ENCODE measurements at places on chromosomes 3 and 15.

- no peak for DNase-seq
Observed at GRCh38 chr3:152524198-152525140, 255.7 kb downstream of the MBNL1 start.

DNA sequence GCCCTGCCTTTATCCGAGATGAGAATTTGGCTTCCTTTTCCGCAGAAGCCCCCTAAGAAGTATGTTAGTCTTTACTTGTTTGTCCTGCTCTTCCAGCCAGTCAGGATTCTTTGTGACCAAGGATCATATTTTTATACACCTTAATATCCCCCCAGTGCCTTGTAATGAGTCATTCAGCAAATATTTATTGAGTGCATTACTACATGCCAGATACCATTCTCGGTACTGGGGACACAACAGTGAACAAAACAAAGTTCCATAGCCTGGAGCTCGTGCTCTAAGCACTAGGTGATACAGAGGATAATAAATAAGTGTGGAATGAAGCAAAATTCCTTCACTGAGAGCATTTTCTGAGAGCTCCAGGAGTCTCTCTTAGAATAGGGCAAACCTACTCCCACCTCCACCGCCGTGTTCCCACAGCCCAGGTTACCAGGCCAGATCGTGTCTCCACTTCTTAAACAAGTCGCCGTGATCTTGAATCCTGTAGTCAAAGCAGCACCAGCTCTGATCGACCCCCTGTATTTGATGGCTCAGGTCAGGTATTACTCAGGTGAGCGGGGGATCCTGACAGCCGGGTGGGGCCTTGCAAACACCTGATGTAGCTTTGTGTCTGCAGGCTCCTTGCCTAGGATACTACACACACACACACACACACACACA lies 18.5 kb downstream of the TTC21A start:
- no peak for DNase-seq

- DNase-seq, result no peak
Observed at GRCh38 chr3:186138272-186138981, 29.5 kb upstream of the ETV5 start.

DNA sequence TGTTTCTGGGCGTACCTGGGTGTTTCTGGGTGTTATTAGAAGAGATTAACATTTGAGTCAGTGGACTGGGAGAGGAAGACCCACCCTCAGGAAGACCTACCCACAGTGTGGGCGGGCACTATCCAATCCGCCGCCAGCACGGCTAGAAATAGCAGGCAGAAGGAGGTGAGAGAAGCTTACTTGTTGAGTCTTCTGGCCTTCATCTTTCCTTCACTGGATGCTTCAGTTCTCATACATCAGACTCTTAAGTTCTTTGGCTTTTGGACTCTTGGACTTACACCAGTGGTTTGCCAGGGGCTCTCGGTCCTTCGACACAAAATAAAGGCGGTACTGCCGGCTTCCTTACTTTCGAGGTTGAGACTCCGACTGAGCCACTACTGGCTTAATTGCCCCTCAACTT lies 654.6 kb upstream of the CADM2 start:
- no peak for DNase-seq

- DNase-seq, result no peak
Observed at GRCh38 chr15:77160562-77161478, 89.9 kb upstream of the TSPAN3 start.

DNA sequence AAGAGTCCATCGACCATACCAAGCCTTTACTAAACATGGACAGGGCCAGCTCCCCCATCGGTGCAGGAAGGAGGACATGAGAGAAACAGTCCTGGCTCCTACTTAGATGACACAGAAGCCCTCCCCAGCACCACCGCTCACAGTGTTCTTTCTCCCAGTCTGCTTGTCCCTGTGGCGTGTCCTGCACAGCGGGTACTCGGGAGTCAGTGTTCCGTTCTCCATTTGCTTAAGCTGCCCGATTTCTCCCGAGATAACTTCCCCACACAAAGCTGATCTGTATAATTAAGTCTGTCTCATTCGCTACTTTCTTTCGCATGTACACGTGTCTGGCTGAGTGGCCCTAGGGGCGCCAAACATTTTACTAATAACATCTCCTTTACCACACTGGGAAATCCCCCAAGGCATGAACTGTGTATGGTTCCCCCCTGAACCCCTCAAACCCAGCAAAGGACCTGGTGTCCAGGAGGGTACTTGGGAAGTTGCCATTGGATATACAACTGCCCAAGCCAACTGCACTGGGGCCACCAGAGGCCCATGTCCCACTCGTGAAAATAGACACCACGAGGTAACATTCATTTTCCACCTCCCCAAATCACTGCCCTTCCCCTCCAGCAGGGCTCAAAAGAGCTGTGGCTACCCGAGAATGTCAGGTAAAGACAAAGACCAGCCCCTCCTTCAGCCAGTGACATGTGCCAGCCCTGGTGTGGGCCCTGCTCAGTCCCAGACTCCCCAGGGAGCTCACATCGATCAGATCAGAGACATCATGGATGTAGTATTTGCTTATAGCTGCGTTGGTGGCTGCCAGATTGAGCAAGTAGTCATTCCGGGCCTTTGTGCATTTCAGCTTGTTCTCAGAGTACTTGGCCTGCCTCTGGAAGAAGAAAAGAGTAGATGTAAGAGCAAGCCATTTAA lies 96.5 kb upstream of the RAD18 start:
- no peak for DNase-seq

DNA sequence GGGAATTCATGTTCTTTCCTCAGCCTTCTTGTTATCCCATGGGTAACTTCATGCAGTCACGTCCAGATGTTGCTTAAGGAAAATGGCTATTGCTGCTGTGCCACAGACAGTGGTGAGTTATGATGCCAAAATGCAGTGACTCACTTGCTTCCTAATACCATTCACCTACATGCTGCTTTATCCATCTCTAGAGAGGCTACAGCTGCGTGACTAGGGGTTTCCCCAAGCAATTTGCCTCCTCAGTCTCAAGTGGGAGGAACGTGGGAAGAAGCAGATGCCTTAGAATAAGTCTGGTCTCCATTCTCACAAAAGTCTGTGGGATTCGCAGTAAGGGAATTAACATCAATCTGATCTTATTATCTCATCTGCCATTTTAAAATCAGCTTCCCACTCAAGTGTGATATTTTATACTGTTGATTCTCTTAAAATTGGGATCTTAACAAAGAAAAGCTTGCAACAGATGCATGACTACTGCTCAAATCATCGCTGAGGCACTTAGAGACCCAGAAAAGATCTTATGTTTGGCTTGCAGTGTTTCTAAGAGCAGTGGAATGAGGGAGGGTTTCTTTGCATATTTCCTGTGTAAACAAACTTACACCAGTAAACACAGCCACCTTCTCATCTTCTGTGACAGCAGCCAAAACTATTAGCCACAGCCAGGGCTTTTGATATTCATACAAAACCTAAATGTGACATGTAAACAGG lies 62.0 kb upstream of the ACP3 start:
- no peak for DNase-seq
